ENCODE measurements at places on chromosomes 12 and 14.
A peak's percentile ranks its signal among the peaks of the same experiment; 100 is the strongest.

- DNase-seq = no peak
Observed at GRCh38 chr12:71456990-71457389, 17.4 kb downstream of the LGR5 start.

DNA sequence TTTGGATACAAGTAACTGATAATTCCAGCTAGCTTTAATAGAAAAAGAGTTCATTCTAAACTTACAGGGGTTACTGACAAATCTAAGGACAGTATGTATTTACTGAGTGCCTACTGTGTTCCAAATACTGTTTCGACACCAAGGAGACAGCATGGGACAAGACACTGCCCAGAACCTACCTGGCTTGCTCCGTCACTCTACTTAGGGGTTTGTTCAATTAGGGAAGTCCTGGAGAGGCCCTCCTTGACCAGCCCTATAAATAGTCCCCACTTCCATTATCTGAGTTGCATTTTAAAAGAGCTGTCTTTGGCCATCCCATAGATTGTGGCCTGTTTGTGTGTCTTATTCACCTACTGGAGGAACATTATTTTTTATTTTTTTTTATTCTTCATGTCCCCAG lies 129.5 kb upstream of the ATF1 start:
- DNase-seq = no peak

- DNase-seq = no peak
Observed at GRCh38 chr12:80936353-80936641, 1.4 kb downstream of the LIN7A start.

DNA sequence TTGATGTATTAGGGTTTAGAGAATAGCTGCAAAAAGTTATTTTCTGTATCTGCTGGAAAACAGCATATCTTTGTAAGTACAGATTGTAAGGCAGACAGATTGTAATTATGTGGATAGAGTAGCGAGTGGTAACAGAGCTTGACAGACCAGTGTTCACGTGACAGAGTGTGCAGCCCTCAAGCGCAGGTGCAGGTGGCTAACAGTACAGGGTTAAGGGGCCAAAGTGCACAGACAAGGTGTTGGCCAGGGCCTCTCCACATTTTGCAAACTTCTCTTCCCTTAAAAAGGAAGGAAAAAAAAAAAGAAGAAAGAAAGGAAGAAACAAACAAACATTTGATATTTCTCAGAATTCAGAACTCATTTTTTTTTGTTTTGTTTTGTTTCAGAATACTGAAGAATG lies 25.2 kb upstream of the KLHL42 start:
- DNase-seq = no peak

DNA sequence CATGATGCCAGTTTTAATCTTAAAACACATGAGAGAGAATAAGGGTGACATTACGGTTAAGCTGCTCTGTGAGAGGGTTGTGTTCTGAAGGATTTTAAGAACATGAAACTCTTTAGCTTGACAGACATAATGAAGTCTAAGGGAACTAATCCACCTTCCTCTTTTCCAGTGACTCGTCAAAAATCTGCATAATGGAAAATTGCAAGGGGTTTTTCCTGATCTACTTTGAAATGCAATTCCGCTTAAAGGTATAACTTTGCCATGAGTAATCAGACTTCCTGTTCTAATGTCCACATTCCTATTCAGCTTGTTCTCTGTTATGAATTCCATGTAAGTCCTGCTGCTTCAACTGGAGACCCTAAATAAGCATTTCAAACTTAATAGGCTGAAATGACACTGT lies at the start of gene ZNF705A:
ZNF705A (plus strand) TSS at position 171 of the 400 bp plus-strand sequence. CDS start 15,611 bp downstream, outside the sequence.
- DNase-seq = no peak

DNA sequence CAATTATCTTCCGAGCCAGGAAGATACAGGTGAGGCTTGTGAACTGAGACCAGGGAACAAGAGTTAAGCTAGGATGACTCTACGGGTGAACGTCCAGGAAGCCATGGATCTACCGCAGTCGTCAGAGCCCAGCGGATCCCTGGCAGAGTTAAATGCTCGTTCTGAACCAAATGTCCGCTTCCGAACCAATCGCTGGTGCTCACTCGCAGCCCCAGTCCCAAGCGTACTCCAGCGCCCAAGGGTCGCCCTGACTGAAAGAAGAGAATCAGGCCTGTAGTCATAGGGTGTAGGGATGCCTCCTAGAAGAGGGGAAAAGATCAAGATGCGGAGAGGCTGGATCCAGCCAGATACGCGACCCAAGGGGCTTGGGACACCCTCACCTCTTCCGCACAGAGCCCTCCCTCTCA lies 283 bp downstream of the VIPAS39 start:
- DNase-seq = no peak

DNA sequence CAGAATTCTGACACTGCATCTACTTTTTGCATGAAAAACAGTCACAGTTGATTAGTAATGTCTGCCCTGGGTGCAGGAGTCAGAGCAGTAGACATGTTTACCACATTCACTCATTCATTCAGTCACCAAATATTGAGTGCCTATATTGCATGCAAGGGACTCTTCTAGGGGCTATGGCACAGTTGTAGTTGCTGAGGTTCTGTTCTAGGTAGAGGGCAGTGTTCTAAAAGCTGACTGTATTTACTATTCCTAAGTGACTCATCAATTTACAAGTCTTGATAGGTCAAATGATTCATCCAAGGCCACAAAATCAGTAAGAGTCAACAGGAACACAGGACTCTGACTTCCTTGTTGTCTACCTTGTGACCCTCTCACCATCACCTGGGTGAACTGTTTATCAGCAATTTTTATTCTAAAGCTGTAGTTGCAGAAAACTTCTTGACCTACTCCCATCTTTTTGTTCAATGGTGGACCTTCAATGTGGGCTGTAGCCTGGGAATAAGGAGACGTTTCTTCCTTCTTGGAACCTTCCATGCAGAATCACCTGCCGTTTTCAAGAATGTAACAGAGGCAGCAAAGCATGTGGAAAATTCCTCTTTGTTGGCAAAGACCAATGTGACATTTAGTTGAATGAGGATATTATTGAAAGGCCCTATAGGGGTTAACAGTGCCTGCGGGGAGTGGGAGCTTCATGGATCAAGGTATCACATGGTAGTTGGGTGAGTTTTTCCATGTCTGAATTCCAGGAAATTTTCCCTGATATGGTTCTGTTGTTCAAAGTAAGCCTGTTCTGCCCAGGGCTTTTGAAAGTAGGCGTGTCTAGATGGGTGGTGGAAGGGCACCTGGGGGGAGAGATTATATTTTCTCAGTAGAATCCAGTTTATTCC lies 223.2 kb downstream of the KTN1 start:
- no peak for DNase-seq

DNA sequence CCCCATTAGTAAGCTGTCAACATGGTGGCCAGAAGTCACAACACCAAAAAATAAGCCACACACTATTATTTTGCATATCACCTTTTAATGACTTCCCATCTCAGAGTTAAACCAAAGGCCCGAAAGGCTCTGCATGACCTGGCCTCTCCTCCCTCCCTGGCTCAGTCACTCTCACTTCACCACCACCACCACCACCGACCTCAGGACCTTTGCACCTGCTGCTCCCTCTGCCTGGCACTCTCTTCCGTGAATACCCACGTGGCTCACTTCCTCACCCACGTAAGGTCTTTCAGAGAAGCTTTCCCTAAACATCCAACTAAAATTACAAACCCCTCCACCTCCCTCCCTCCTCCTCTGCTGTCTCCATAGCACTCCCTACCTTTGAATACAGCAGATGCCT lies 134.3 kb downstream of the RIMBP2 start:
- DNase-seq = no peak

- no peak for DNase-seq
Observed at GRCh38 chr12:3752096-3752709, 706 bp downstream of the CRACR2A start.

DNA sequence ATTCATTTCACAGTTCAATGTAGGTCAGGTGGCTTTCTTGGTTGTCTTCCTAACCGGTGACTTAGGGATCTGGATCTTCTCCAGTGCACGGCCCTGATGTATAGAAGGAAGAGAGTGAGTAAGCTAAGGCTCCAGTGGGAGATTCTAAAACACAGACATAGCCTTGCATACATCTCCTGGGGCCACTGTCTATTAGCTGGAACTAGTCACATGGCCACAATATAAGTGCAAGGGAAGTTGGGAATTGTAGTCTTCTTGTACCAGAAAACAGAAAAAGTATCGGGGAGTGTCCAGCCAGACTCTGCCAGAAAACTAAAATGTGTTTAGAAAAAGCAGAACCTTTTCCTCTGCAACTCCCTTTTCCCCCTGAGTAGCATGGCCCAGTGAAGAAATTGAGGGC lies 531.6 kb downstream of the VRK1 start:
- DNase-seq = no peak

GRCh38 chr14:71355324-71356201 lies 448.3 kb downstream of the PCNX1 start:
- no peak for DNase-seq

DNA sequence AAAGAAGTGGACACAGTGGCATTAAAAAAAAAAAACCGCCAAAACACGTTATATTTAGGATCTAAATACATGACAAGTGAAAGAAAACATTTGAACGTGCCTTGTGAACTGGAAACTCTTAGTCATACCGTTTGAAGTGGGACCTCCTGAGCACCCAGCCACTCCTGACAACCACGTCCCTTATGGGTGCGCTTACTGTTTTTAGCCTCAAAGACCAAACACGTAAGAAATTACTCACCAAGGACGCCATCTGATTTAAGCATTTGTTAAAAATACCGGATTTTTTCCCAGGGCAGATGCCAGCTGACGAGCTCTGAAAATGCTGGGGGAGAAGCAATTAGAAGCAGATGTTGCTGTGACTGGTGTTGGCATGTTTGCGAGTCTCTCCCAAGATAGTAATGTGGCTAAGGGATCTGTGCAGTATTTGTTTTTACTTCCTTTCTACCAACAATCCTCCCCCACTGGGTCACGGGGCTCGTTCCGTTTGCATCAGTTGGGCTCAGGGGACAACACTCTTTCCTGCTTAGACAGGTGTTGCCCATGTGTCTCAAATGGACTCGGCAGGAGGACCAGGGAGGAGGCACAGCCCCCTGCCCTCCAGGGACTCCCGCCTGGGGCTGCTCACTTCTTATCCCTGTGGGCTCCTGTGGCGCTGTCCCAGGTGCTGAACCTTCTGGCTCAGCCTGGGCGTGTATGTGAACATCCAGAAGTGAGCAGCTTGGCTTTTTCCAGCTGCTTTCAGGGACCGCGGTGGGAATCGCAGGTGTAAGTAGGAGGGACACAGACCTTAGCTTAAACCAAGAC lies 101.0 kb downstream of the BEGAIN start:
- DNase-seq = peak; percentile 96

DNA sequence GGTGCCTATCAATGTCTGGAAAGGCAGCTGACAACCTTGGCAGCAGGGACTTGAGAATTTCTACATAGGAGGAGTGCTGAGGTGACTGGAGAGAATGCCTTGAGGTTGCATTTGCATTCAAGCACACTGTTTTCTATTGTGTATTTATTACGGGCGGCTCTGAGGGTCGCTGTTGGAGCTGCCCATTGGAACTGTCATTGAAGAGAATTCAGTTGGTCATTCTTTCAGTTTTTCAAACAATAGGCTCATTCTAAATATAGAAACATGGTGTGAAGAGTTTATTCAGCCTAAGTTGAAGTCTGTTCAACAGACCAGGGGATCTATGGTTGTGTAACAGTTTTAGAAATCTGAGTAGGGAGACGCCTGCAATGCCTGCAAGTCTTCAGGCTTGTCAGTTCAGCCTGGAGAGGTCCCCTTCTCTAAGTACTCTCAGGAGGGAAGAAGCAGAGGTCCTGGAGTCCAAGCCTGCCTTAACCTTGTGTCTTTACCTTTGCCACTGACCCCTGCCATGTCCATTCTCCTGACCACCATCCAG lies 9.8 kb upstream of the ABHD12B start:
- DNase-seq = no peak

DNA sequence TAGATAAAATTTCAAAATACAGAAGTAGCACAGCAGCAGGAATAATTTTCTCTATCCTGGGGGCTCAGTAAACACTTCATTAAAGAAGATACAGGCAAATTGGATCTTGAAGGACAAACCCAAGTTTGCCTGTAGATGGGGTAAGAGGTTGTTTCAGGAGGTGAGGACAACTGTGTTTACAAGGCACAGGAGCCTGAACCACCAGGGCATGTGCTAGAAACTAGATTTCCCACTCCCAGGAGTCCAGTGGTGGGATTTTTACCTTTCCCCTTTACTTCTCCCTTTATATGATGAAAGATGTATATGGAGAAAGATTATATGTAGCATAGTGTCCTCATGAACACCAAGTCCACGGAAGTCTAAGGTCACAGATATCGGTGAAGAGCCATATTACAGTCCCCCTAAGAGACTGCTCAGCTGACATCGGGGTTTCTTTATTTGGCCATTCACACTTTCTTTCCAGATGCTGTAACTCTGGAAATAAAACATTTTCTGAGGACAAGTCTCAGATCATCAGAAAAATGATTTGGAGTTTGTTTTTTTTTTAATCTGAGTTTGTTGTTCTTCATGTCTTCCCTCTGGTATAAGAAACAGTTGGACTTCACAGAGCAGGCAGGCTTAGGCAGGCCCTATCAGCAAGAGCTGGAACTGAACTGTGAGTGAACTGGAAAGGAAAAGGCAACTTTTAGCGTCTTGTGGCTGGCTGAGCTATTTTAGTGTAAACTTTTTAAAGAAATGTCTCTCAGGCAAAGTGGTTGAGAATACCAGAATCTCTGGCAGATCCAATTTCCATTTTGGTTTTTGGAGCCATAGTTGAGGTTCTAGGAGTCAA lies 8.0 kb upstream of the EVL start:
- no peak for DNase-seq

DNA sequence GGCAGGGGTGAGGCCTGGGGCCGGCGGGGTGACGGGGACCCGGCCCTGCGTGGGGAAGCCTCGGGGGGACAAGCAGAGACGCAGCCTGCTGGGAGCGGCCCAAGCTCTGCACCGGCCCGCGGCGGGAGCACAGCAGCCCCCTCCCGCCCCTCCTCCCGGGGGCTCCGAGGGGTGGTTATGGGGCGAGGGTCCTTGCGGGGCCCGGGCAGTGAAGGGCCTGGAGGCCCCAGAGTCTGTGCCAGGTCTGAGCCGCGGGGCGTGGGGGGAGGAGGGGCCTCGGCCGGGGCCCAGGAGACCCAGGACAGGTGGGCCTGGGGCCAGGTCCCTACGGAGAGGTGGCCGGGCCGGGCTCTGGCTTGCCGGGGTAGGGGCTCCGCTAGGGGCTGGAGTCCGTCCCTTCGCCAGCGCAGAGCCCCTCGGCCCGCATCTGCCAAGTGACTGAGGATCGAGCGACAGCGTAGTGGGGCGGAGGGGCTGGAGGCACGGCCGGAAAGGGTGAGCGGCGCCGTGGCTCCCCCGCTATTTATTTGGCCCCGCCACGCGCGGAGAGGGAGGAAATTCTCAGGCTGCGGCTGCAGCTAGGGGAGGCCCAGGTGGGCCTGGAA lies 495 bp downstream of the TMEM121 start:
- DNase-seq = no peak

GRCh38 chr12:51218607-51219161 lies 822 bp upstream of the POU6F1 start:
- no peak for DNase-seq

All from brain pericyte (primary cell).